ENCODE measurements at places on chromosomes 6 and 20.

DNA sequence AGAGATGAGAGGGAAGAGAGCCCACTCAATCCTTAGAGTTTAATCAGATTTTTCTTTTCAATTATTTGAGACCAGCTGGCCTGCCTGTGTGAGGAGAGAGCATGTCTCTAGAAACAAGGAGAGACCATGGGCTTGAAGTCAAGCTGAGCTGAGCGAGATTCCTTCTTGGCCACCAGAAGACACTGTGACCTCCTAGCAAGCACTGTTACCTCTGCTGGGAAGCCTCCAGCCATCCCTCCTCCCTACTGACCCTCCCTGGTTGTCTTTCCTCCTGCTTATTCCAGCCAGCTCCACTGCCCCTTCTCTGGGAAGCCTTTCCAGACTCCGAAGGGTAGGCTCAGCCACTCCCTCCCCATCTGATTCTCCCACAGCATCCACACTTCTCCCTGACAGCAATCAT is 110.0 kb downstream of the SCML4 start:
- no peak for DNase-seq

DNA sequence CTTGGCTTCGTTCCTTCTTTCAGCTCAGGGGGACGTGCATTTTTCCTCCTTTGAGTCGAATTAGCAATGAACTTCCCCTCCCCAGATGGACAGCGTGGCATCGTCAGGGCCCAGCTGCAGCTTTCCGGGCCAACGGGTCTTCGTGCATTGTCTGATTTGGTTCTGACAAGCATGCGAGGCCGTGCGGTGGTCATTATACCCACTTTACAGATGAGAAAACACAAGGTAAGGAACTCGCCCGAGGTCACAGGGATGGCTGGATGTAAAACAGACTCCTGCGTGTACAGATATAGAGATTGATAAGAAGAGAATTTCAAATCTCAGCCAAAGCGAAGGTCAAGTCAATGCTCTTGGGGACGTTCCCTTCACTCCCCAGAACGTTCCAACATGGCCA is 187.6 kb upstream of the SULF2 start:
- no peak for DNase-seq

GRCh38 chr6:113631666-113632065 is 225.5 kb upstream of the MARCKS start:
- no peak for DNase-seq

DNA sequence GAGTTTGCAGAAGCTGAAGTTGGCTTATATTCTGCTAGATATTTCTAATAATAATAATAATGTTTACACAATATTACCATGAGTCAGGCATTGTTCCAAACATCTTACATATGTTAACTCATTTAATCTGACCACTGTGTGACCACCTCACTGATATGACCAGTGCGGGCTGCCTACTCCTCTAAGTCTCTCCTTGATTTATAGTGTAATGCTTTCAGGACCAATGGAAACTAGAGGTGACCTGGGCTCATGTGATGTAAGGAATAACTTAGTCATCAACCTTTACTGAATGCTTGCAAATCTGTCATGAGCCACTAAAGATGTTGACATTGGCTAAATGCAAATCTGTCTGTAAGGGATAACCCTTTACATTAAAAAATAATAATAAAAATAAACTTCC is 51.1 kb upstream of the GPR6 start:
- no peak for DNase-seq

DNA sequence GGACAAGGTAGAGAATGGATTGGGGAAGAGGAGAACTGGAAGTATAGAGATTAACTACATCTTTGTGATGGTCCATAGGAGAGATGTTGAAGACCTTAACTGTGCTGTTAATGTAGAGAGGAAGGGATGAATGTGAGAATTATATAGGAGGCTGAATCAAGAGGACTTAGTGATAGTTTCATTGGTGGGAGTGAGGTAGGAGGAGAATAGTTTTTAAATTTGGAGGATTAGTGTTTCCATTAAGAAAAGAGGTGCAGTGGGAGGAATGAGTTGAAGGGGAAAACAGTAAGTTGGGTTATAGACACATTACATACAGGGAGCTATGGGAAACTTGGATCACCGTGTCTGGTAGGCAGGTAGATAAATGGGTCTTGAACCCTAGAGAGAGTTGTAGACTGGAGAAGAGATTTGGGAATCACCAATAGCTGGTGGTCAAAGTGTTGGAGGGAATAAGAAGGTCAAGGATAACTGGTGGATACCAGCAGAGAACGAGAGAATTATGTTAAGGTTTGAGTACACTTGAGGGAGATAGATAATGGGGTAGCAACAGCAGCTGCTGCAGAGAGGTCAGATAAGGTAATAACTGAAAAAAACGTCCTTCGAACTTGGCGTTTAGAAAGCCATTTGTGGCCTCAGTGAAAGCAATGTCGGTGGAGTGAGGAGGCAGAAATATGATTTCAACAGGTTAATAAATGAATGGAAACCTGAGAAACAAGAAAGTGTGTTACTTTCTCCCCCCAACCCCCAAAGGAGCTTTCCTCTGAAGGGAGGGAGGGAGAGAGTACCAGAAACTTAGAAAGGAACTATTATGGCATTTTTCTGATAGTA is 3.1 kb downstream of the C6orf89 start:
- DNase-seq, result no peak

DNA sequence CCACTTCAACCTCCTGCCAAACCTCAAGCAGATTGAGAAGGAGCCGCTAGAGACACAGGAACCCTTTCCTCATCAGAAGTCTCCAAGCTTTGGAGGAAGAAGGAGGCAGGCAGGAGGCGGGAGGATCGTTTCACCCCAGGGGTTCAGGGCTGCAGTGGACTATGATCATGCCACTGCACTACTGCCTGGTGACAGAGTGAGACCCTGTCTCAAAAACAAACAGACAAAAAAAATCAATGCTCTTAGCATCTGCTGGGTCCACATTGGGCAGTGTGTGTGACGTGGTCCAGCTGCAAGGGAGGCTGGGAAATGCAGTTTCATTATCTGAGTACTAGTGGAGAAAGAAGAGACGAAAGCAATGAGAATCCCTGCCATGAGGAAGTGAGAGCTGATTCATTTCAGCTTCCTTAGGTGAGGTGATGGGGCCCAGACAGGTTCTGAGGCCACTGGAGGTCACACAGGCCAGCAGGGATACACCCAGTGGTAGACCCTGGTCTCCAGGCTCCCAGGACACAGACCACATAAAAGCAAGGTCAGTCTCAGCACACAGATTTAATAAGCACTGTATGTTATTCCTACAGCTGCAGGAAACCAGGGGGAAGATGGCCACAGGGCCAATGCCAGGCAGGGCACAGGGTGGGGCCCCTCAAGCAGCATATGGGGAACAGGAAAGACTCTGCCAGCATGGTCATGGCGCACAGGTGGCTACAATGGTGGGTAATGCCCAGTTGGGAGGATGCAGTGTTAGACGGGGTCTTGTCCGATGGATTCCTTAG is 4.3 kb downstream of the GFRA4 start:
- no peak for DNase-seq

DNA sequence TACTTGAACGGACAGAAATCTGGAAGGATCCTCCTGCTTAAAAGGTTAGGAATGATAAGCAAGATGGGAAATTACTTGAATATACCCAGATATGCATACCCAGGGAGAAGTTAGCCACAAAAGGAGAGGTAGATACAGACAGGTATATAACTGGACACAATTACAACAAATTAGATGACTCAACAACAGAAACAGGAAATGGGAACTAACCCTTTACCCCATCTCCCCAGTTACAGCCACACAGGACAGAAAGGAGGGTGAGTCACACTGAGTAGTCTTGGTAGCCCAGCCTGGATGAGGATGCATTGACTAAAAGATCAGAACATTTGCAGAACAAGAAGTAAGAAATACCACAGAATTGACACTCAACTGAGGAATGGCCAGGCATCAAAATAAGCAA is 61.2 kb downstream of the C6orf52 start:
- DNase-seq, result no peak

DNA sequence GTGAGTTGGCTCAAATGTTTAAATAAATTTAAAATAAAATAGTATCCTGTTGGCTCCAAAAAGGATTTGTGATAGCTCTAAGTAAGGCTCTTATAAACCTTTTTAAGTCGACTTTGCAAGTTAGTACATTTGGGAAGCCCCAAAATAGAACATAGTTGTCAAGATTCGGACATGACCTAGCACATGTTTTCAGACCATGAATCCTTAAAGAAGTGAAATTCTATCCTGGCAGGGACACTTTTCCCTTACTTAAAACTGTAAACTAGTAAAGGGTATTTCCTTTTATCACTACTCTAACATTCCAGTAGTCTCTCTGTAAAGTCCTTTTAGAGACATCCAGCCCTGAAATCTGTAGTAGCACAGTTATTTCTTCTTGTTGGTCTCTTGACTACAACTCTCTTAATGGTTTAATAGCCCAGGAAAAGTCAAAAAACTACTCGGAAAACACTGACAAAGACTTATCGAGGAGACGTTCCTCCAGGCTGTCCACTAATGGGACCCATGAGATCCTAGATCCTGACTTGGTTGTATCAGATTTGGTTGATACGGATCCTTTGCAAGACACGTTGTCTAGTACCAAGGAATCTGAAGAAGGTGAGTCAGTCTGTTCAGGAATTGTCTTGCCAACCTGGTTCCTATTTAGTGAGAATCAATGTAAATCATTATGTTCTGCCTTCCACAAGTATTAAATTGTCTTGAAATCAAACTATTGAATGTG is 83.6 kb downstream of the SCAND1 start:
- DNase-seq, result no peak

- DNase-seq, result no peak
Observed at GRCh38 chr6:23465912-23466311, 660.1 kb upstream of the NRSN1 start.

DNA sequence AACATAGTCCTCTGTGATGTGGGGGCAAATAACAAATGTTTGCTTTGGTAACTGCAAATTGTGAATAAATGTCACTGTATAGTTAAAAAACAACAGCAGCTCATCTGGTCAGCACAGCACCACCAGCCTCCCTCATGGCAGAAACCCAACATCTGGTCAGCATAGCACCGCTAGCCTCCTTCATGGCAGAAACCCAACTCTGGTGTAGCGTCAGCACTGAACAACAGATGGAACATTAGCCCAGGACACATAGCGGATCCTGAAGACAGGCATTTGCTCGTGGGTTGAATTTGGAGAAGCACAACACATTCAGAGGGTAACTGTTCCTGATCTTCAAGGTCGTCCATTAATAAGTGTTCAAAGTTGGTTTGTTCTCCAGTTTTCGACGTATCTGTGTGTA is 265.9 kb downstream of the DLL1 start:
- DNase-seq, result no peak

- no peak for DNase-seq
Observed at GRCh38 chr6:117404548-117404947, 21.2 kb downstream of the ROS1 start.

DNA sequence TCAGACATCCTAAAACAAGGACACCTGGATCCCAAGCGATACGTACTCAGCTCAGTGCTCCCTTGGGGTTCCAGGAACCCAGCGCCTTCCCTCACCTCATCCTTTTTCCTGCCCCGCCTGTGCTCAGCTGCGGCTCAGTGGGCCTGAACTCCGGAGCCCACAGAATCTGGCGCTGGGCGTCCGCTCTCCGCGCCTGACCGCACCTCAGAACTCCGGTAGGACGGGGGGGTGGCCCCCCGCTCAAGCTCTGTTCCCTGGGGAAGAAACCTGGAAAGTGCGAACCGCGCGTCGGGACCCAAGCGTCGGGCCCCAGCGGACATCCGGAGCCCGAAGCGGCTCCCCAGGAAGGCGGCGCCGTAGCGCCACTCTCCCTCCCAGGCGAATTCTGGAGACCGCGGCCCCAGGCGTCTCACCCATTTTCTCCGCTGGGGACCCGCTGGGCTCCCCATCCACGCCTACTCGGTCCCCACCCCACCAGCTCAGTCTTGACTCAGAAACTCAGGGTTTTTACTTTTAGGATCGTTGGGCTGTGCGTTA is 336 bp upstream of the LY6G5C start:
- no peak for DNase-seq

DNA sequence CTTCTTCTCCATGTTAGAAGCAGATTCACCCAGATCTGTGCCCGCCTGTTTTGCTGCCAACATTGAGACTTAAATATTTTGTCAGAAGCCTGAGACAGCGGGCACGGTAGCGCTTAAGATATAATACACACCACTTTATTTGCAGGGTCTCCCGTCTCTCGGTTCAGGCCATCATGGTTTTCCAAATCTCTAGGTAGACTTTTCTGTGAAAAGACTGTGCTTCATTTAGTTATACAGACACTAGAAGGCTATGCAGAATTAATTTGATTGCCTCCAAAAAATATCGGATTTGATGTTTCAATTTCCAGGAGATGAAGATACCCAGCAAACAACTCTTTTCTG is 598 bp downstream of the TBP start:
- DNase-seq, result no peak

DNA sequence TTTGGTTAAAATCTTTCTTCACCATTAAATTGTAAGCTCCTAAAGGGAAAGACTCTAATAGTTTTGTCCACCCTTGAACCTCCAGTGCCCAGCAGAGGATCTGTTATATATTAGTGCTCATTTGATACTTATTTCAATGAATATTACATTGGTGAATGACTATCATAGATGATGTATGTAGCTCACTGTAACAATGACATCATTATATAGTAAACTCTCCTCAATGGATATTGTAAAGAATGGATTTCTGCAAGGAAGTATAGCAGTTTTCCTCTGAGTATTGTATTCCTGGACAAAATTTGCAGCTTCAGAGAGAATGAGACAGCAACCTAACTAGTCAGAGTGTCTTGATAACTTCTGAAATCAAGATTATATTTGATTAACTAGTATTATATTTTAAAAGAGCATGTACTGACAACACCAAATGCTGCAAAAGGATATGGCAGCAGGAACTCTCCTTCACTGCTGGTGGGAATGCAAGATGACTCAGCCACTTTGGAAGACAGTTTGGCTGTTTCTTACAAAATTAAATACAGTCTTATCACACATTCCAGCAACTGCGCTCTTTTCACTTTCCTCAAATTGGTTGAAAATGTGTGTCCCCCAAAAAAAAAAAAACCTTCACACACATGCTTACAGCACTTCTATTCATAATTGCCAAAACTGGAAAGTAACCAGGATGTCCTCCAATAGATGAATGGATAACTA is 189.8 kb upstream of the OPRM1 start:
- DNase-seq, result no peak

- no peak for DNase-seq
Observed at GRCh38 chr6:2986722-2987221, 12.9 kb upstream of the NQO2 start.

DNA sequence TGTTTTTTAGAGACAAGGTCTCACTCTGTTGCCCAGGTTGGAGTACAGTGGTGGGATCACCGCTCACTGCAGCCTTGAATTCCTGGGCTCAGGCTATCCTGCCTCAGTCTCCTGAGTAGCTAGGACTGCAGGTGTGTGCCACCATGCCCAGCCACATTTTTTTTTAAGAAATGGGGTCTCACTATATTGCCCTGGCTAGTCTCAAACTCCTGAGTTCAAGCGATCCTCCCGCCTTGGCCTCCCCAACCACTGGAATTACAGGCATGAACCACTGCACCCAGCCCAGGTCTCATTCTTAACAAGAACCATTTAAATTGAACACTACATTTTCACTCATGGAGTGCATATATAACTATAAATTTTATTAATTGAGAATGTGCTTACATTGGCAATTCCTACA is 20.5 kb downstream of the RPF2 start:
- DNase-seq, result no peak

Measured in C1 segment of cervical spinal cord (tissue), 14 donors.